T-helper 9 cell (primary cell): ENCODE measurements at places on chromosomes 5 and 9.

DNA sequence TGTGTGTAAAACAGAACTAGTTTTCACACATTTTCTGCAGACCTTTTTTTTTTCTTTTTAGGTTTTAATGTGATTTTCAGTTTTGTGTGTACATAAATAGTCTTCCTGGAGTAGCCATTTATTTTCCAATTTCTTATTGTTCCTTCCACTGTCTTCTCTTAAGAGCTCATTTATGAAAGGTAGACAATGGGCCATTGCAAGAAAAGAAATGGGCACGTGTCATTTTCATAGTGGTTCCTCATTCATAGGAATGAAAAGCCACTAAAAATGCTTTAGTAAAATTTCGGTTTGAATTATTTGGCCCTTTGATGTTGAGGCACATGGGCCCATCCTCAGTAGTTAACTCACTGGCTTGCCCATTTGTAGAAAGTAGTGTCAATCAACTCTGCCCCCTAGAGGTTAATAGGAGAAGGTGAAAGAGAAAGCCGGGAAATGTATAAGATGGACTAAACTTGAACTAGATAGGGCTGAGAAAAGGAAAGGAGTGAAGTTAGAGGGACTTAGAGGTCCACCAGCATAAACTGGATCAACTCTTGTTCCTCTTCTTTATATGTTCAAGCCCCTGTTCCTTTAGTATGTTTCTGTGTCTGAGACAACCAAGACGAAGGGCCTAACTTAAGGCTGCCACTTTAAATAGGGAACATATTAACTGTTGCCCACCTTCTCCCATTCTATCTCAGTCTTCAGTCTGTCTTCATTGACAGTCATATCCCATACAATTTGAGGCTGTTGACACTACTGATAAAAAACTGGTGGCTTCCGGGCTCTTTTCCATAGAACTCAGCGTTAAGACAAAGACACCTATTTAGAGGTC lies 72.6 kb downstream of the SMARCA2 start:
- no peak for DNase-seq

GRCh38 chr5:67268231-67269021 lies 71.8 kb upstream of the CD180 start:
- no peak for DNase-seq

GRCh38 chr5:6750142-6750840 lies 37.1 kb downstream of the TENT4A start:
- DNase-seq: no peak

- DNase-seq: no peak
Measured at GRCh38 chr9:31089549-31090221, 1294.8 kb upstream of the ACO1 start.

GRCh38 chr5:155140646-155141045 lies 127.1 kb downstream of the KIF4B start:
- DNase-seq: no peak

DNA sequence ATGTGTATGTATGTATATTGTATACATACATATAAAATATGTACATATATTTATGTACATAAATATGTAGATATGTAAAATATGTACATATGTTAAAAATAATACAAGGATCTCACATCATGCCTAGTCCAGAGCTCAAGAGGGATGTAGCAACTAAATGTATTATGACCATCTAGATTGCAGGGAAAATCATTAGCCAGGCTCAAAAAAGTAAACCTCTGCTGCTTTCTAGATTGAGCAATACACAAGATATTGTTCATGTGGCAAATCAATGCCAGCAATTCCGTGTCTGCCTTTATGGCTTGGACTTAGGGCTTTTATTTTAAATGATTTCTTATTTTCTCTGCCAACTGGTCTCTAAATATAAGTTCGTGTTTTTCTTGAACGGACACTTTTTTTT lies 65.2 kb downstream of the RAI14 start:
- DNase-seq: no peak

GRCh38 chr5:19940192-19940591 lies 47.8 kb downstream of the CDH18 start:
- DNase-seq: no peak

GRCh38 chr9:93228030-93228429 lies 44.1 kb downstream of the WNK2 start:
- DNase-seq: no peak

- DNase-seq: no peak
Measured at GRCh38 chr5:175253597-175253996, 190.4 kb downstream of the DRD1 start.

- DNase-seq: no peak
Measured at GRCh38 chr5:127963931-127964330, 119.6 kb upstream of the SLC12A2 start.

- DNase-seq: no peak
Measured at GRCh38 chr9:93094658-93095204, 1.3 kb upstream of the CARD19 start.

- no peak for DNase-seq
Measured at GRCh38 chr9:117434566-117434965, 19.7 kb upstream of the ASTN2 start.

GRCh38 chr9:20790721-20791120 lies 106.7 kb downstream of the FOCAD start:
- DNase-seq: no peak

- no peak for DNase-seq
Measured at GRCh38 chr9:37437621-37438020, 15.1 kb downstream of the GRHPR start.

DNA sequence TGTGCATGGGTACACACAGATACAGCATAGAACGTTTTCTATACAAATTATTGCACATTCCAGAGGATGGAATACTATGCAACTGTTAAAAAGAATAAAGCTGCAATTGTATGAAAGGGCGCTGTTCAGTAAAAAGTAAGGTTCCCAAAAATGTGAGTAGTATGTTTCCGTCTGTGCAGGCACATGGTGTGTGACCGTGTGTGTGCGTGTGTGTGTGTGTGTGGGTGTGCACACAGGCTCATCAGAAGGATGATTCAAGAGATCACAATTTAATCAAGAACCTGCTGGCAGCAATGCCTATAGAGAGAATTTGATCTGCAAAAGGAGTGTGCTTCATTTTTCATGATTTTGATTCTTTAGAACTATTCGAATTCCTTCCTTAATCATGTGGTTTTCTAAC lies 76.3 kb downstream of the SEMA4D start:
- DNase-seq: no peak

DNA sequence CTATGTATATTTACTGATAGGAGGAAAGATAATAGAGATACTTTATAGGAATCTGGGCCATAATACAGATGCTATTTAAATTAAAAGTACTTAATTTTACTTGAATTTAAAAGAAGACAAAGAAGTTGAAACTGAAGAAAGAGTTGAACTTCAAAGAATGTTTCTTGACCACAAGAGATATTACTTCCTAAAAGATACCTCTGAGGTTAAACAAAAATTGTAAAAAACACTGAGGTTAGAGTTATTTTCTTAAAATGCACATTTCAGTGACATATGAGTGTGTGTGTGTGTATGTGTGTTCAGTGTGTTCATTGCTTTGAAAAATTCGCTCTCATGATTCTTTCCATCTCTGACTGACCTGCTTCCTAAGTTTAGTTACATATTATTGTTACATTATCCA lies 3.5 kb upstream of the SEPTIN8 start:
- DNase-seq: no peak

- DNase-seq: no peak
Measured at GRCh38 chr5:121100931-121101330, 636.8 kb downstream of the PRR16 start.

GRCh38 chr5:109676920-109677319 lies 12.8 kb upstream of the MAN2A1 start:
- no peak for DNase-seq

DNA sequence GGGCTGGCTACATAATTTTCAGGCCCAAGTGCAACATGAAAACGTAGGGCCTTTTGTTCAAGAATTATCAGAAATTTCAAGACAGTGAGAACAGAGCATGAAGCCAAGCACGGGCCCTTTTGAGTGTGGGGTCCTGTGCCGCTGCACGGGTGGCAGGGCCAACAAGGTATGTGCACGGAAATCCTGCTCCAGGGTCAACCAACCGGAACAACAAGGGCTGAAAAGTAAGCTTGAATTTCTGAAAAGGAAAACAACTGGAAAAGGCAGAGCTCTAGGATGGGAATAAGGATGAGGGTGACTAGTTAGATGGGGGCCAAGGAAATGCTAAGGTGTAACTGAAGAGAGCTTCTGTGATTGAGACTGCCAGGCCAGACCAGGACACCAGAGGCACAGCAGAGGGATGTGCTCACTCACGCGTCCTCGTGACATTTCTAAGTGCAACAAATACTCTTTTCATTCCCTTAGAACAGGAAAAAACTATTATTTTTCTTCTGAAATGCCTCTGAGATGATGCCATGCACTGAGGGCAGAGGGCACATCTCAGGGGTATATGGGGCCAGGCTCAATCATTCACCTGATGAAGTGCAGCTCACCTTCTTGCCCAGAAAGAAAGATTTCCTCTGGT lies 80.6 kb upstream of the LRRTM2 start:
- no peak for DNase-seq

DNA sequence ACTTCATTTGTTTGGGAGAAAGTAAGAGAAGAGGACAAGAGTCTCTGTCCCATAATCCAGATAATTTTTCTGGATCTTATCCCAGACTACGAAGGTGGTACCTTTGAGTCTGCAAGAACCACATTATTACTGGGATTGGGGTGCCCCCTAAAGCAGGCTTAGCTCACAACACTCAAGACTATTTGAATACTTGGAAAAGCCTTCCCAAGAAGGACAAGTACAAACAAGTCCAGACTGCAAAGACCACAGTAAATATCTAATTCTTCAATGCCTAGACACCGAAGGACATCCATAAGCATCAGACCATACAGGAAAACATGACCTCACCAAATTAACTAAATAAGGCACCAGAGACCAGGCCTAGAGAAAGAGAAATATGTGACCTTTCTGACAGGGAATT lies 40.2 kb upstream of the TMED7 start:
- no peak for DNase-seq

DNA sequence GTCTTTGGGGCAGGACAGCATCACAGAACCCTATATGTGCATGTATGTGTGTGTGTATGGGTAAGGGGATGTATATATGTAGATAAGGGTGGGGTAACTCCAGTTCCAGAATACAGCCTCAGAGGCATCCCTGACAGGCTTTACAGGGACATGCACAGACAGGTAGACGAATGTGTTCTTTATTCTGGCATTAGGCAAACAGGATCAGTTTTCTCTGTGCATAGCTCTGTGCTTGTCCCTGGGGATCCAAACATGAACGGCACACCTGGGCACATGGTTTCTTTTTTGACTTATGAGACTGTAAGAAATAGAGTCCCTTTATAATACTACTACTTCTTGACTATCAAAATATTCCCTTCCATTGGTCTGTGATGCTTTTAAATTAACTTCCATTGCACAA lies 120.6 kb downstream of the TRIO start:
- no peak for DNase-seq

- DNase-seq: no peak
Measured at GRCh38 chr5:157924931-157925729, 66.2 kb upstream of the CLINT1 start.

GRCh38 chr9:19975499-19975898 lies 186.7 kb upstream of the SLC24A2 start:
- no peak for DNase-seq

GRCh38 chr5:73921741-73922140 lies 295.7 kb downstream of the ARHGEF28 start:
- DNase-seq: no peak

DNA sequence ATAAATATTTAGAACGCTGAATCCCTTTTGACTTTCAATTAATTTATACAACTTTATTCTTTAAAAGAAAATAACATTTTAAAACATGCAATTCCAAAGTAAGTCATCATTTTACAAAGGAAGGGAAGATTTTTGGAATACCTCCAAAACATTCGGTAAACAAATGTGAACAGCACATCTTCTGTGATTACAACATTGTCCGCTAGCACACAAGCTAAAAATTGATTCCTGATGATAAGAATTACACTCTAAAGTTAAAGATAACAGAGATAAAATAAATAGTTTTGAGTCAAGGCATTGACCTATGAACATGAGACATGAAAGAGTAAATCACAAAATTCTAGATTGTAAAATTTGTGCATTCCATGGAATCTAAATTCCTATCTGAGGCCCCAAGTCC lies 56.2 kb upstream of the TRAF1 start:
- DNase-seq: no peak

GRCh38 chr9:129381481-129381957 lies 203.5 kb upstream of the IER5L start:
- DNase-seq: no peak

DNA sequence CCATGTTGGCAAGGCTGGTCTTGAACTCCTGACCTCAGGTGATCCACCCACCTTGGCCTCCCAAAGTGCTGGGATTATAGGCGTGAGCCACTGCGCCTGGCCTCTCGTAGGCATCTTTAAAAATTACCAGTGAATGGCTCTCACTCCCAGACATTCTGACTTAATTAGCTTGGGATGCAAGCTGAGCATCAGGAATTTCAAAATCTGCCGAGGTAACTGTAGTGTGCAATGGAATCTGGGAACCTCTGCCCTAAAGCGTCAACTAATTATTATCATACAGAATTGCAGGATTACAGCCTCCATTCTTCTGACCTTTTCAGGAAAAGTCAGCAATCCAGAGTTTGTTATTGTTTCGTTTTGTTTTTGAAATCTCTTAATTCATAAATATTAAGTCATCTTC lies 213.4 kb upstream of the DMAC1 start:
- DNase-seq: no peak

DNA sequence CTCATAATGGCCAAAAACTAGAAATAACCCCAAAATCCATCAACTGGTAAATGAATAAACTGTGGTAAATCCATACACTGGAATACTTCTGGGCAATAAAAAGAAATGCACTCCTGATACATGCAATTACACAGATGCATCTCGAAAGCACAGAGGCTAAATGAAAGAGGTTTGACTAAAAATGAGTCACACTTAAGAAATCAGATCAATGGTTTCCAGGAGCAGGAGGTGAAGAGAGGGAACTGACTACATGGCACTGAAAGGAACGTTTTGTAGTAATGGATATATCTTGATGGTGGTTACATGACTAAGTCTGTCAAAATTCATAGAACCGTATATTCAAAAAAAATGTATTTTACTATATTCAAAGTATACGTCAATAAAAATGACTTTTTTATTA lies 42.4 kb downstream of the STRBP start:
- DNase-seq: no peak

GRCh38 chr5:110053205-110053604 lies 363.5 kb downstream of the MAN2A1 start:
- DNase-seq: no peak

GRCh38 chr9:27248702-27249101 lies 48.2 kb downstream of the EQTN start:
- DNase-seq: no peak

DNA sequence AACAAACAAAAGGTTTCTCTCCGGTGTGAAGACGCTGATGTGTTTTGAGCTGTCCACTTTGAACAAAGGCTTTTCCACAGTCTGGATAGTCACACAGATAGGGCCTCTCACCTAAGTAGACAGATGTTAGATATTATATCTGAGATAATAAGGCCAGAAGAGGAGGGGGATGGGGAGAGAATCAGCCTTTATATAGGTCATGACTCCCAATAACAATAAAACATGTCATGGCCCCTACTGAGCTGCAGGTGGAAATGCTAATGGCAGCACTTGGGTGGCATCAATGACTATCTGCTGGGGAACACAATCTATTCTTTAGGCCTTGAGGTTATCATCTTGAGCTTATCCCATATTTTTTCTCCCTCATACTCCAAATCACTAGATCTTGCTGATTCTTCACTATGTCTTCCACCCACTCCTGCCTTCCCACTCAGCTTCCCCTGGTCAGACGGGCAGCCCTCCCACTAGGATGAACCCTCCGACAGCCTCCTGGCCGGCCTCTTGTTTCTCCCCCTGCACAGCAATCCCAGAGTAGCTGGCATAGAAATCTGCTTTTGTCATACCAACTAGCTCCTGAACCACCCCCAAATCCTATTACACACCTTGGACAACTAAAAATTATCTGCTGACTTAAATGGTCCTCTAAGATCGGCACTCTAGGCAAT lies 11.5 kb upstream of the SLC35D2 start:
- no peak for DNase-seq
